Activated naive CD8-positive, alpha-beta T cell treated with anti-CD3 and anti-CD28 coated beads, Interleukin-2, amount 50 U/mL, for 24 hours (primary cell): ENCODE measurements at places on chromosomes 4 and X.

DNA sequence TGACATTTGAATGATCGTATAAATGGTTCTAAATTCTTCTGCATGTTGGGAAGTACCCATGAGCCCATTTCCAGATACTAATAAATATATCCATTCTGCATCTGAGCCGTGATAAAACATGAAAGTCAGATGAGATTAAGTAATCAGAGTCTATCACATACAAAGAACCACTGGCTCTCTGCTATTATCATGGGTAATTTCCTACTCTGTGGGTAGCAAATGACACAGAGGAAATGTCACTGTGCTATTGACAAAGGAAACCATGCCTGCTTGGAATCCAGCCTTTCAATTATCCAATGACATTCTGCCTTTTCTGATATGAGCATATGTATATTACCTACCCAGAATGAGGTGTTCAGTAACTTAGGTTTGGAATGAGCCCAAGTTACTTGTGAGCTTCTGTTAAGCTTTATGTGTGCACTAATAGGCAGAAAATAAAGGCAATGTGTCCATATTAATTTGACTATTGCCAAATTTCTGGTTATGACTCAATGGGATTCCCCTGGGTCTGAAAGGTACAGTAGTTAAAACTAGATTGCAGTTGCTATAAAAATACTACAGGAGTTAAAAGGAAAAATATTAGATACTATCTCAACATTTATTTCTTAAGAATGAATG lies 238.7 kb upstream of the KCNIP4 start:
- DNase-seq: no peak

GRCh38 chr4:879729-880077 lies 52.4 kb downstream of the GAK start:
- peak; percentile 62 for DNase-seq

GRCh38 chrX:70033348-70034051 lies 16.2 kb downstream of the AWAT2 start:
- peak; percentile 42 for DNase-seq

- no peak for DNase-seq
Measured at GRCh38 chrX:38727668-38728067, 73.6 kb upstream of the MID1IP1 start.
